ENCODE measurements at places on chromosomes 3 and 15.

DNA sequence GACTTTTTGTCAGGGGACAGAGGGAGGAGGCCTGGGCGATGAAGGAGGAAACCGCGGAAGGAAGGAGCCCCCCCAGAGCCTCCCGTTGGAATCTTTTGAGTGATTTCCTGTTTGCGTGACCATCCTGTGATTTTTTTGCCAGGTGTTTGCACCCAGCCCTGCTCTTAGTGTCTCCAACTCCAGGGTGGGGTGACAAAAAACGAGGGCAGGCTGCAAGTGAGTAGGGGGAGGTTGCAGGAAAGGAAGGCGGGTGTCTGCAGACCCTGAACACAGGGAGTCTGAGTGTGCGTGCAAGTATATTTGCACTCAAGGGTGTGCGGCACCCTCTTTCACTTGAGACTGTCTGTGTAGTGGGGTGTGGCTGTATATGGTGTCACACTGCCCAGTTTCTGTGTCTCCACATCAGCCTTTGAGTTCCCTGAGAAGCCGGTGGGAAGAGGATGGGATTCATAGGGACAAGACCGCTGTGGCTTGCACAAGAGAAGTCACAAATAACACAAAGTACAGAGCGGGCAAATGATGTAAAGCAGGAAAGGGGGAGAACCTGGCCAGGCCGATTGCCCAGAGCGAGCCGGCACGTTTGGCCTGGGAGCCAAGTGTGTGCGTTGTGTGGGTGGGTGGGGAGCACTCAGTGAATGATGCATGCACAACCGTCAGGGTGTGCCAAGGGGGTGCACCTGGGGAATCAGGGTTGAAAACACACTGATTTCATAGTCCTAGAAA, 6.6 kb downstream of the ISLR2 start:
- no peak for DNase-seq

GRCh38 chr15:67825881-67826716, 790 bp downstream of the SKOR1 start:
- DNase-seq = no peak

GRCh38 chr15:84979651-84980050, 2.0 kb upstream of the PDE8A start:
- DNase-seq = no peak

DNA sequence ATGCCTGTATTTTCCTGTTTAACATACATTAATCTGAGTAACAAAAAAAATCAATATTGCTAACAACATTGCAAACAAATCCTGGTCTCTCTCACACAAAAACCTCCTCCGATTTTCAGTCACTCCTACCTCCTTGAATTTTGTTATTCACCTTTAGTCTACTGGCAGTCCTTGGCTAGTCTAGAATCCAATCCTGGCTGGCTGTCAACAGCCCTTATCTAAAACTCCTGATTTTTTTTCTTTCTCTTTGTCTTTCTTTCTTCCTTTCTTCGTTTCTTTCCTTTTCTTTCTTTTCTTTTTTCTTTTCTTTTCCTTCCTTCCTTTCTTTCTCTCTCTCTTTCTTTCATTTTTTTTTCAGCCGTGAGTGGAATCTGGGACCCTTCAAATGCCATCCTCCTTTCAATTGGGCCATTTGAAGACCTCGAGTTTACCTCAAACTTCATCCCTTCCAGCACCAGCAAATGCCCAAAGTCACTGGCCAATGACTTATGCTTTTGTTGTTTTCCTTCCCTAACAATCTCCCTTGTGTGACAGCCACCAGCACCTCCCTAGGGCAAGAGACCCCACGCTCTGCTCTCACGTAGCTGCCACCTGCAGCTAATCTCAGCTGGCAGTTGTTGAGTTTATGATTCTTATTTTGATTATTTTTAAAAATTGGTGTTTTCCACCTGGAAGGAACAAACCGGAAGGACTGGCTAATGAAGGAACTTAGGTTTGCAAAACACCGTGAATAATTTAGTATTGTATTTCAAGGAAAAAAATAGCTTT, 6.8 kb upstream of the ONECUT1 start:
- DNase-seq = no peak

DNA sequence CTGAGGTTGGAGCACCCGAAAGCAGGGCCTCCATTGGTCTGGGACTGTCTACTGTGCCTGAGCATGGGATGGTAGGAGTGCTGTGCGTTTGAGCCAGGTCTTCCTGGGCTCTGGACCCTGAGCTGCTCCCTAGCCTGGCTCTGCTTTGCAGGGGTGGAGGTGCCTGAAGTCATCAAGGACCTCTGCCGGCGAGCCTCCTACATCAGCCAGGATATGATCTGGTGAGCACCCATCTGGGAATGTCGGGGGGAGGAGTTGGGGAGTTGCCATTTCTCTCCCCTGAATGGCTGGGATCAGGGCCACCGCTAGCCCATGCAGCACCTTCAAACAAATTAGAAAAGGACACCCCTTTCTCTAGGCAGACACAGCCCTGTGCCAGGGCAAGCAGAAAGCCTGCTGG, 20.7 kb downstream of the DUOX1 start:
- DNase-seq = no peak

- DNase-seq = no peak
Measured at GRCh38 chr3:62987721-62988120, 112.5 kb upstream of the CADPS start.

DNA sequence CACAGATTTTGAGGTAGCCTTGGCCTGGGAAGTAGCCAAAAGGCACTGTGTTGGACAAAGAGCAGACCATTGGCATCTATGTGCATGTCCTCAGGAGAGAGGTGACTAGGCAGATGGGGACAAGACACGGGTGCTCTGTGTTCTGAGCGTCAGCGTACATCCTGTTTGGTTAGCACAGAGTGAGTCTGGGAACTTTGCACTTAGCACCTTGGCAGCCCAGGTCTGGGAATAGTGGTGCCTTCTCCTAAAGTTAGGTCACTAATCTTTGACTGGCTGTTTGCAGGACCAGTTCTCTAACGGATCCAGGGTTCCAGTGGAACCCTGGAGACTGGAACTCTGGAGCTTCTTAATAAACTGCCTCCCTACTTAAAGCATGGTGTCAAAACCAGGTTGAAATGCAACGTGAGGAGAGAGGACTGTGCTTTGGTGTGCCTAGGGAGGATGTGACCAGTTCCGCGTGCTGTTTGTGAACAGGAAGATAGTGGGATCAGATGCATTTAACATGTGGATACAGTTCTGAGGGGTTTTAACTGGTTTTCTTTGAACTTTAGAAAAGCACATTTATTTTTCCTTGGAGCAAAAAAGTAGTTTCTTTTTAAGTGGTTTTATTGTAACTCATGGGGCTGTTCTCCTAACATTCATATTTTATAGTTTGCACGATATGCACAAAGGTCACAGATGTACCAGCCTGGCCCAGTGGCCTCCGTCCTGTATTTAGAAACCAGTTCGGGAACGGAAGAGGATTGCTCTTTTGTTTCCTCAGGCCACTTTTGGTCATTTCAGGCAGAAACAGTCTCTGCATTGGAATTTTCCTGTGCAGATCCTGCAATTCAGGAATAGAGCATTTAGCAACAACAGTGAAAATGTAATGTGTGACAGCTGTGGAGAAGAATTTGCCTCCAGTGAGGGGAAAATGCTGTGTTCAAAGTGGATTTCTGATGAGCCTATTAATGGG, 48.8 kb downstream of the ABHD2 start:
- DNase-seq = no peak

DNA sequence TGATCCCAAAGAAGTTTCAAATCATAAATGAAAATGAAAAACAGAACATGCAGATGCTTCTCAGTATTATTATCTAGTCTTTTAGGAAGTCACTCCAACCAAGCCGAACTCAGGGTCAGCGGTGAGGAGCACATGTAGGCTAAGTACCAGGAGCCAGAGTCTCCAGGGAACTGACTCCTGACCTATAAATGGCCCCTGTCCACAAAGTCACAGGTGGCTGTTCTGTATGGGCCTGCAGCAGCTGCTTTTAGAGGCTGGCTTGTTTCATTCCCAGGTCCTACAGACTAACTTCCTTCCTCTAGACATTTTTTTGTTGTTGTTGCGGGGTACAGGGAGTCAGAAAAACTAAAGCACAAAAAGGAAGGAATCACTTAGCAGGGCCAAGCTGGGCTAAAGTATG, 54.6 kb downstream of the DAPK2 start:
- DNase-seq = no peak

- no peak for DNase-seq
Measured at GRCh38 chr15:40958146-40958545, 4.9 kb downstream of the CHAC1 start.

GRCh38 chr15:78272776-78273175, 8.4 kb downstream of the DNAJA4 start:
- DNase-seq = no peak

DNA sequence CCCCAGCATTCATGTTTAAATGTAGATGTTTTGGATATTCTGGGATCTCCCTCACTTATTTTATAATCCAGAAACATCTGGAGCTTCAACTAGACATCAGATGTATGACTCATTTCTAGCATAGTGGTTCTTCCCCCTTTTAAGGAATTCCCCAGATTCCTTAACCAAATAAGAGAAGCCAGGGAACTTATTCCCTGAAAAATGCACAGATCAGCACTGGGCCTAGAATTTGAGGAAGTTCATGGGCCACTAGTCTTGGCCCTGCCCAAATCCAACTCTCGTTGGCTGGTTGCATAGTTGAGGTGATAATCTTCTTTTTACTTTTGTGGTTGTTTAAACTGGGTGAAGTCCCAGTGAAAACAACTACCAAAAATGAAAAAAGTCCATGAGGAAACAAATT, 20.4 kb downstream of the RARRES1 start:
- DNase-seq = no peak

DNA sequence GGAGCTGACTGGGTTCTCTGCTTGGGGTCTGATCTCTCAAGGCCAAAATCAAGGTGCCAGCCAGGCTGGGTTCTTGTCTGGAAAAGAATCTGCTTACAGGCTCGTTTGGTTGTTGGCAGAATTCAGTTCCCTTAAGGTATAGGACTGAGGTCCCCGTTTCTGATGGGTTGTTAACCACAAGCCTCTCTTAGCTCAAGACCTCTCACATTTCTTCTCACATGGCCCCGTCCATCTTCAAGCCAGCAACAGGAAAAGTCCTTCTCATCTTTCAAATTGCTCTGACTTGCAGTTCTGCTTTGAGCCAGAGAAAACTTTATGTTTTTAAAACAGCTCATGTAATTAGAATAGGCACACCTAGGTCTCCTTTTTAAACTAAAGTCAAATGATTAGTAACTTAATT, 20.4 kb downstream of the UACA start:
- DNase-seq = no peak

DNA sequence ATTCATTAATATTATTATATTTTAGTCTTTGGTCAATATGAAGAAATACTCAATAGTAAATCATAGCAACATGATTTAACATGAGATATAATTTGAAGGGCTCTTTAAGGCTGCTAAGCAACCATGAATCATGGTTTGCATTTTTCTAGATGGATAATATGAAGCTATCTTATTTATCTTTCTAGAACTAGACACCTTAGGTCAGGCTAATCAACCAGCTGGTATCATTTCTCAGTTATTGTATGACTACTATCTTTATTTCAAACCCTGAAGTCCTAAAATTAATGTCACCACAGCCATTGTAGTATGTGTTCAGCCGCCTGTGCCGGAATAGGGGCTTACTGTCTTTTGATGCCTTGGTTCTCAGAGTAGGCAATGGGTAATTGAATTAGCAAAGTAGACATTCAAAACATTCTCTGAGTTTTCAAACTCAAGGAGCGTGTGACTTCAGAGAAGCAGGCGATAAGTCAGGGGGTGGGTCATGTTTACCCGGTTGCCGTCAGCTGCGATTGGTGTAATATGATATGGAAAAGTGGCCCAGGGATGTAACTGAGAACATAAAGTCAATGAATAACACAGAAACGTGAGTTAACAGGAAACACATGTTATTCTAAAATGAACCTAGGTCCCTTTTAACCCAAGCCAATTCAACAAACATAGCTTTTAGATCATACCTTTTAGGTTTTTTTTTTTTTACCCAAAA, 93.4 kb upstream of the CTDSPL start:
- no peak for DNase-seq

DNA sequence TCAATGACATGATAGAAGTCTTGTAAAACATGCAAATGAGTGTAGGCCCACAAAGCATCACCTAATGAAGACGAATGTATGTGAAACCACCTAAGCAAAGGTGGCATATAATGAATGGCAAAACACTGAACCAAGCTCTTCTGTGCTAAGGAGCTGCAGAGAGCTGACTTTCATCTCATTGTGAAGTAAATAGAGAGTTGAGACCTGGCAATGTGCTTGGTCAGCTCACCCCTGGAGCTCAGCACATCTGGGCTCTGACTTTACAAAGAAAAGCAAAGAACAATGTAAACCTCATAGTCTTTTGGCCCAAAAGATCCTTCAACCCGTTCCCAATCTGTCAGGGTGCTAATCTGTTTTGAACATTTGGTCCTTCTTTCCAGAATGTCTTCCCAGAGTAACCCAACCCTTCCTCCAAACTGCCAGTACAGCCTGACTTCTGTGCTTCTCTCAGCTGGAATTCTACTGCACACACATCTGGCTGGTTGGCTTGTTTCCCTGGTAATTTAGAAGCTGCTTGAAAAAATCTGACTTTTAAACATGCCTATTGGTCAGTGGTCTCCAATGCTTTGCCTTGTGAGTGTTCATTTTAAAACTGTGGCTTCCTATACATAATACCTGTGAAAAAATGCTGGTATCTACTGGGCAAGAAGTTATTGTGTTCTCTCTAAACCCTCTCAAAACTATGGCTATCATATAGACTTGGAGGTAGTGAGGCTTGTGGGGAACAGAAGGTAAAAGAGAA, 101.7 kb downstream of the CD200R1L start:
- no peak for DNase-seq

GRCh38 chr3:171219258-171219657, 192.7 kb upstream of the SLC2A2 start:
- no peak for DNase-seq

GRCh38 chr15:72809329-72809728, 25.8 kb upstream of the ADPGK start:
- no peak for DNase-seq

DNA sequence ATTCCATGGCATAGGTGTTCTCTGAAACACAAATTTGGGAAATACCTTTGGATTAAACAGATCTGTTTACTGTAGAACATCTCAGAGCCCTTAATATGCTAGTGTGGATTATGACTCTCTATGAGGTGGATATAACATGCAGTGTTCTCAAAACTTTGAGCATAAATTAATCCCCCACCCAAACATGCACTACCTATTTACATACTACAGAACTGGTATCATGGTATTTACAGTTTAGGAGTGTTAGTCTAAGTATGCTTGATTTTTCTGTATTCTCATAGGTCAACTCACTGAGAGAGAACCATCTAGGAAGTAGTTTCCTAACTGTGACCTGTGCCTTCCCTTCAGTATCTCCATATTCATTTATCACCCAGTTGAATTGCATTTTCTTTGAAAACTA, 30.9 kb upstream of the ZNF609 start:
- no peak for DNase-seq

GRCh38 chr3:166917437-166917836, 462.7 kb downstream of the ZBBX start:
- DNase-seq = no peak

DNA sequence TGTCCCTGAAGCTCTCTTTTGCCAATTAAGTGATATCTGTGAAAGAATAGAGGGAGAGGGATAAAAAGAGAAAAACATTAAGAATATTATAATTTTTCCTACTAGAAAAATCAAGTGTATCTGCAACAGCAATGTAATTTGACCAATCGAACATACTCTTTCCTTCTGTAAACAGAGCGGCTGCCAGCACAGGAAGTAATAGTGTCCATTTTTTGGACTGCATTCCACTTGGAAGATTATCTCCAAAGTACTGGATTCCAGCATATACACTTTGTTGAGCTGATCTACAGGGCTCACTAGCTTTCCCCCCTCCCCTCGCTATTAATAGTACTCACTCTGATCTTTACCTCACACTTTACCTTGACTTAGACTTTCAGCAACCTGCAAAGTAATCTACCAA, 90.4 kb downstream of the SUCLG2 start:
- no peak for DNase-seq

Data from activated CD4-positive, alpha-beta T cell treated with anti-CD3 and anti-CD28 coated beads, Interleukin-2, amount 50 U/mL, for 4 hours (primary cell).